ENCODE measurements at places on chromosomes 16 and 17. TPM values are rescaled to one million over a fixed set of nuclear protein-coding genes. Genes with fewer than 3 reads are reported as not detected.

DNA sequence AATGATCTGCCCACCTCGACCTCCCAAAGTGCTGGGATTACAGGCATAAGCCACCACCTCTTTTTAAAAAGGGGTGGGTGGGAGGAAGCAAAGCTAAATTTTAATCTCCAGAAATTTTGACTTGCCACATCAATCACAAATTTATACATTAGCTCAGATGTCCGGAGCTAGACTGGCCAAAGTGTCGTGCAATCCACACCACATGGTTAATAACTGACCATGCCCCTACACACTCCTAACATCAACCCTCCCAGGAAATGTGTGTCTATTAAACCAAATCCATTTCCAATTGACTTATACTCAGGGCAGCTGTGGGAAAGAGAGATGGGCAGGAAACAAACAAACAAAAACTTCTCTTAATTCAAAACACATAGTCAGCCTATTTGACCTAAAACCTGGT is 29.9 kb downstream of the SMURF2 start:
- no peak for DNase-seq

- DNase-seq, result no peak
Observed at GRCh38 chr17:78491236-78492115, 85.7 kb downstream of the DNAH17 start.

GRCh38 chr17:50365649-50366393 is 7.2 kb downstream of the MRPL27 start:
- DNase-seq, result no peak

GRCh38 chr17:26774291-26775218 is 519.4 kb upstream of the WSB1 start:
- peak; percentile 22 for DNase-seq

DNA sequence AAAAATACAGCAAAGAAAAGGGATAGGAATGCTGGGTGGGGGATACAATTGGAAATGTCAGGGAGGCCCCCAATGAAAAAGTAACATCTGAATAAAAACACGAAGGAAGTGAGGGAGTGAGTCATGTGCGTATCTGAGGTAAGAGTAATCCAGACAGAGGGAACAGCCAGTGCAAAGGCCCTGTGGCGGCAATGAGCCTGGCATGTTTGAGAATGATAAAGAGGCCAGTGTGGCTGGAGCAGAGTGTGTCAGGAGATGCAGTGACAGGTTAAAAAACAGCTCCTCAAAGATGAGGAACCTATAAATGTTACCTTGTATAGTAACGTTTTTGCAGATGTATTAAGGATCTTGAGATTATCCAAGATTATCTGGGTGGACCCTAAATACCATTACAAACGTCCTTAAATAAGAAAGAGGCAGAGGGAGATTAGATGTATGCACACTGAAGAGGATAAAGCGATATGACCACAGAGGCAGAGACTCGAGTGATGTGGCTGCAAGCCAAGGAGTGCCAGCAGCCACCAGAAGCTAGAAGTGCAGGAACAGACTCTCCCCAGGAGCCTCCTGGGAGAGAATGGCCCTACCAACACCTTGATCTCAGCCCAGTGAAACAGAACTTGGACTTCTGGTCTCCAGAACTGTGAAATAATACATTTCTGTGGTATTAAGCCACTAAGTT is 17.8 kb upstream of the SLC35B1 start:
- DNase-seq, result no peak

DNA sequence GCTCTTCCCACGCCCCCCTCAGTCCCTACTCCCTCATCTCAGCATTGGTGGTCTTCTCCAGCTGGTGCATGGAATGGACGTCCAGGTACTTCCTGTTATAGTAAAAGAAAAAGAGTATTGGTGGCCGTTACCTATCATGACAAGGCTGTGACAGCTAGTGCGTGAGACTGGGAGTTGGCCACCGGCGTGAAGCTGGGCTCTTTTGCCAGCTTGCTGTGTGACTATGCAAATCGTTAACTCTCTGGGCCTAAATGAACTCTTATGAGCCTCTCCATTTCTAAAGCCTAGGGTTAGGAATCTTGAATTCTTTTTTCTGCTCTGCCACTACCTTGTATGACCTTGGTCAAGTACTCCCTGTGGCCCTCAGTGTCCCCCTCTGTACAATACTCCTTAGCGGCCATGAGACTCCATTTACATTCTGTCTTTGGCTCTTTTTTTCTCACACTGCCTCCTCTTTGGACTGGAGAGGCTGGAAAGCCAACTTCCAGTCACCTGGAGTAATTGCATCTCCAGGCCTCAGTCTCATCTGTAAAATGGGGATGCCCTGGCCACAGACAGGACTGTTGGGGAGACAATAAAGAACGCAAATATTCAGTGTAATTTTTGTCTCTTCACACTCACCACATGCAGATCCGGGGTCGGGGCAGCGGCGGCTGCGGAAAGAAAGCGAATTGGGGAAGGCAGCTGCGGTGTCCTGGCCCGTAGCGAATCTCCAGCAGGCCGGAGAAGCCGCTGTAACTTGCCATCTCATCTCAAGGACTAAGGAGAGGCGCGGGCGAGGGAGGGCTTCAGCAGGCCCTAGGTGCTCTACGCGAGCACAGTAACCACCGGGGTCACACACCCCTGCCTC is 1.1 kb downstream of the CFAP119 start:
- no peak for DNase-seq

DNA sequence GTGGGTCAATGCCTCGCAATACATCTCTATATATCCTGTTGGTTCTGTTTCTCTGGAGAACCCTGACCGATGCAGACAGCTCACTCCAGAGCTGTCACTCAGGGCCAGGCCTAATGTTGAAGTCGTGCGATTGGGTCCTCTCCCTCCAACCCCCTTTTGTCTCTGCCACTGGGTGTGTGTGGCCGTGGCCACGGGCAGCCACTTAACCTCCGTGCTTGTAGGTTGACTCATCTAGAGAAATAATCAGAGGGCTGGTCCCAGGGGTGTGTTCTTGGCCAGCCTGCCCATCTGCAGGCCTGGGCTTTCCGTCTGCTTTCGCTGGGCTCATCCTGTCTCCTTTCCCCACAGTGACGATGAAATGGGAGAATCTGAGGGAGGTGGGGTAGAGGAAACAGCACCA is 7.4 kb downstream of the ADAD2 start:
- no peak for DNase-seq

DNA sequence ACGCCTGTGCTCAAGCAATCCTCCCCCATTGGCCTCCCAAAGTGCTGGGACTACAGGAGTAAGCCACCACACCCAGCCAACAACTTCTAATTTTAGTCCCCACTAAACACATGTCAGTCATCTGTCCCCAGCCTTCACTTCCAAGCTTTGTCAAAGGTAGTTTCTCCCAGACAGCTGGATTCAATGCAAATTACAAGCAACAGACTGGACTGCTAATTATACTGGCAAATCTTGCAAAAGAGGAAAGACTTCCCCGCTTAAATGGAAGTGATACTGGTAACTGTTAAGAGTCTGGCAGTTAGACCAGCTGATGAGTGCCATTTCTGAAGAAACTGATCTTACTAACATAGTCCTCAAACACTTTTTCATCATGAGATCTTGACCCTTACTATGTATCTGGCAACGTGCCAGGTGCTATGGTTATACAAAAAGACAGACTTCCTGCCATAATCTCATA is 8.2 kb upstream of the GGA2 start:
- DNase-seq, result no peak

GRCh38 chr16:17538927-17539326 is 68.2 kb upstream of the XYLT1 start:
- no peak for DNase-seq

NPTX1 gene
- 147 TPM for total RNA-seq

FBXW10B gene
- total RNA-seq, result 0.90 TPM

KCNJ18 gene
- not detected for total RNA-seq
